ENCODE measurements at places on chromosomes 4 and X.

- DNase-seq = no peak
Observed at GRCh38 chrX:139600105-139600504, 69.6 kb downstream of the F9 start.

- no peak for DNase-seq
Observed at GRCh38 chrX:113473418-113473817, 632.8 kb upstream of the AMOT start.

GRCh38 chr4:154732669-154733068 is 11.1 kb upstream of the LRAT start:
- no peak for DNase-seq

DNA sequence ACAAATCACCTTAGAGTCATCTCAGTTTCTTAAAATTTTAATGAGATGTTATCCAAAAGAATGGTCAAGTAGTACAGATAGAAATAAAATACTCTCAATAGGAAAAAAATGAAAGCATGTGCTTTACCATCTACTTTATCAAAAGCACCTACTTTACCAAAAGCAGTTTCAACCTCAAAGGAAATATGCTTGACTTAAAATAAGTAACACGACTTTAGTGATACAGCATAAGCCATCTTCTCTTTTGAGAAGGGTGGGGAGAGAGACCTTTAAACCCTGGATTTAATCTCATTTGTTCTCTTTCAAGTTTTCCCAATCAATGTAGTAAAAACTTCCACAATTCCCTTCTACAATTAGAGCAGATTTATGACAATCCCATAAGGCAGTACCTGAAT is 26.5 kb downstream of the OTUD4 start:
- DNase-seq = no peak

DNA sequence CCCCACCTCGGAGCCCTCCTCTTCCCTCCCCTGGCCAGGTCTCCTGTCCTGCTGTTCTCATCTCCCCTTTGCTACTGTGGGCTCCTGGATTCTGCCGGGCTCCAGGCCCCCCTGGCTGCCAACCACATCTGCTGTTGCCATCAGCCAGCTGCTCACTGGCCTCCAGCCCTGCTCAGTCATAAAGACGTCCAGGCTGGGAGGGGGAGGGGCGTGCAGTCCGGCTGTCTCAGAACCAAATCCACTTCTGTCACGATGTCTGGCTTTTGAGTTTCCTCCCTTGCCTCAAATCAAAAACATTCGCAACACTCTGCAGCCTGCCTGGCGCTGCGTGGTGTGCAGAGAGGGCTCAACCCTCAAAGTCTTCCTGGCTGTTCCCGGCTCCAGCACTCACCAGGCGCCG is 7.1 kb downstream of the RASL11B start:
- DNase-seq = no peak

GRCh38 chr4:104915373-104915772 is 231.3 kb upstream of the TET2 start:
- no peak for DNase-seq

DNA sequence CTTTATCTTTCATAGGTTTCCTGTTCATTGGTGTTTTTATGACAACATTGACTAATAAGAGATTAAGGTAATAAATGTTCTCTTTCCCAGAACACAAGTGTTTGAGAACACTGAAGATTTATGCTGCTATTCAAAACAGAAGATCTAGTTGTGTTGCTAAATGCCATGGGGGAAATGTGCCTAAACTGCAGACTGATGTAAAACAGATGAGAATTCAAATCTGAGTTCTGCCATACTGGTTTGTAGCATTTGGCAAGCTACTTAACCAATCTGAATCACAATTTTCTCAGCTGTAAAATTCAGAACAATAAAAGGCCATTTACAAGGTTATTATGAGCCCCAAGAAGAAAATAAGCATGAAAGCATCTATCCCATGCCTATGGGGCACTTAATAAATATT is 2.3 kb downstream of the SLC10A6 start:
- DNase-seq = no peak

DNA sequence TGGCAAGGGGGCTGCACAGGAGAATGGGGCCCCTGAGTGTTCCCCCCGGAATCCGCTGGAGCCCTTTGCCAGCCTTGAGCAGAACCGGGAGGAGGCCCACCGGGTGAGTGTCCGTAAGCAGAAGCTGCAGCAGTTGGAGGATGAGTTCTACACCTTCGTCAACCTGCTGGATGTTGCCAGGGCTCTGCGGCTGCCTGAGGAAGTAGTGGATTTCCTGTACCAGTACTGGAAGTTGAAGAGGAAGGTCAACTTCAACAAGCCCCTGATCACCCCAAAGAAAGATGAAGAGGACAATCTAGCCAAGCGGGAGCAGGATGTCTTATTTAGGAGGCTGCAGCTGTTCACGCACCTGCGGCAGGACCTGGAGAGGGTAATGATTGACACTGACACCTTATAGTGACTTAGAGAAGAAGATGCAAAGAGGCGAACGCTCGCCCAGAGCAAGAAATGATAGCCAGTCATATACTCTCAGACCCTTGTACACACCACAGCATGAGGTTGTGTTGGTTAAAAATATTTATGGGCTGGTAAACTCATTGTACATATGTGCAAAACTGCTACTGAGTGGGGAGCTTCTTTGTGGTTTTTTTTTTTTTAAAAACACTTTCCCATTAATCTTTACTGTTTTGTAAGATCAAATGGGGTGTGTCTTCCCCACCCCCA is 52.5 kb downstream of the JADE1 start:
- DNase-seq = peak; percentile 16

DNA sequence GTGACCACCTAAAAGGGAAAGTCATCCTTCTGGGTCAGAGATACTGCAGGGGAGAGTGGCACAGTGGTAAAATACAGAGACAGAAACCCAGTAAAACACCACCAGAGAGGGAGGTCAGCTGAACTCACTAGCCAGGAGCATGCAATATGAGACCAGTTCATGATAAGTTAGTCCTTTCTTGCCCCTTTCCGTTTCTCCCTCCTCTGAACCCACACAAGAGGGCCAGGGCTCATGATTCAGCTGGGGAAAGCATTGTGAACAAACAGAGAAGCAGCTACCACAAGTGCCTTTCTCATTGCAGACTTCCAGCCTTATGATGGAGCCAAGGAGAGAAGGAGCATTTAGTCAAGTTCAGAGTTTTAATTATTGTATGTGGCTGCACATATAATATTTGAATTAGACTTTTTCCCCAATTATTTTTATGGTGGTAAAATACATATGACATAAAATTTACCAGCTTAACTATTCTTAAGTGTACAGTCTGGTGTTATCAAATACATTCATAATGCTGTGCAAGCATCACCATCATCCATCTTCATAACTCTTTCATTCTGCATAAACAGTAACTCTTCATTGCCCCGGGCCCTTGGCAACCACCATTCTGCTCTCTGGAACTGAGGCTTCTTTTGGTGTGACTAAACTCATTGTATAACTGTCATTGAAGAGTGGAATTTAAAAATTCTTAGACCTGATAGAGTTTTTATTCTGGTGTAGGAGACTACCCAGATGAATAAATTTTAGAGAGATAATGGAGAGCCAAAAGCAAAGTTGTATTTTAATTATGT is 114.6 kb downstream of the DDIT4L start:
- no peak for DNase-seq

GRCh38 chr4:7147661-7148310 is 44.6 kb upstream of the SORCS2 start:
- no peak for DNase-seq

GRCh38 chr4:8854016-8854415 is 17.6 kb downstream of the HMX1 start:
- DNase-seq = no peak

DNA sequence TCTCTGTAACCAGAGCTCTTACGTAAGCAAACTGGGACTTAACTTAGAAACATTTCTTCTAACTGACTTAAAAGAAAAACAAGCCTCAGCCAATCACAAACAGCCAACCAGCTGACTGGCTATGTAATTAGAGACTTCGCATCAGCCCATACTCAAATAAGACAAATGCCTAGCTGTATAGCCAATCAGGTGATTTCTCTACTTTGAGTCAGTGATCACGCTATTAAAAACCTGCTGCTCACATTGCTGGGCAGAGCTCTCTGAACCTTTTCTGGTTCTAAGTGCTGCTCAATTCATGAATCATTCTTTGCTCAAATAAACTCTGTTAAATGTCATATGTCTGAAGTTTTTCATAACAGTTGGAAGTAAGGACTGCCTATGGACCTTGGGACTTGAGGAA is 9.9 kb upstream of the SMIM10L2A start:
- no peak for DNase-seq

DNA sequence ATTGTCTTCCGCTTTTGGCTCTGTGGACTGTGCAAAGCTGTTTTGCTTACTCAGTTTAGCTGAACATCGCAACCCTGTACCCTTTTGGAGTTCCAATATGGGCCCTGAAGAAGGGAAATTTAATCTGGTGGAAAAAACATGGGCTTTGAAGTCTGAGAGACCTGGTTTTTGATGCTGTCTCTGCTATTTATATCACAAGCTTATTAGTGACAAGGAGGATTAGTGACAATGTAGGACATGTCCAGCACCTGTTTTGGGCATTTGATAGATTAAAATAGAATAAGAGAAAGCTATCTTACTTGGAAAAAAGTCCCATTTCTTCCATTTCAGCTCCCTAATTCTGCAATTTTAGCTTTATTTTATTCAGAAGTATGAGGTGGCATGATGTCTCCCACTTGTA is 417.3 kb downstream of the SPRY1 start:
- DNase-seq = no peak

DNA sequence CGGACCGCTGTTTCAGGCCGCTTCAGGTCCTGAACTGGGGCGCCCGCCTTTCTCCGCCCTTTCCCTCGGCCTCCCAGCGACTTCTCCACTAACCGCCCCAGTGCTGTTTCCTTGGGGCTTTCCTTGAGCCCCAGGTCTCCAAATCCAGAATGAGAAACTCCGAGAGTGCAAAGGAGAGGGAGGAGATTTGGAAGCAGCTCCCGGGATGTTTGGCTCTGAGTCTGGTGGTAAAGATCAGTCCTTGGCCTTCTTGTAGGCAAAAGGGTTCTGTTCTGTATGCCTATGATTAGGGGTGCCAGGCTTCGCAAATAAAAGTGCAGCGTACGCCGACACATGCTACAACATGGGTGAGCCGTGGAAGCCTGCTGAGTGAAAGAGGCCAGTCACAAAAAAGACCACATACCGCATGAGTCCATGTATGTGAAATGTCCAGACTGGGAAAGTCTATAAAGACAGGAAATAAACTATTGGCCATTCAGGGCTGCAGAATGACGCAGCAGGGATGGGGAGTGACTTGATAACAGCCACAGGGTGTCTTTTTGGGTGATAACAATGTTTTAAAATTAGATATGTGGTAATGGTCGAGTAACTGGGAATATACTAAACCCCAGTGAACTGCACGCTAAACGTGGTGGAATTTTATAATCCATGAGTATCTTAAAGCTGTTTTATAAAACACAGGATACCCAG is 99.8 kb downstream of the TRAPPC11 start:
- no peak for DNase-seq

- no peak for DNase-seq
Observed at GRCh38 chr4:182111586-182111985, 131.6 kb upstream of the TENM3 start.

- DNase-seq = no peak
Observed at GRCh38 chr4:180116840-180117239, 2126.4 kb upstream of the TENM3 start.

- DNase-seq = no peak
Observed at GRCh38 chr4:99857307-99857706, 36.9 kb downstream of the LAMTOR3 start.

- DNase-seq = peak; percentile 63
Observed at GRCh38 chrX:109472939-109473735, 8.7 kb downstream of the GUCY2F start.

DNA sequence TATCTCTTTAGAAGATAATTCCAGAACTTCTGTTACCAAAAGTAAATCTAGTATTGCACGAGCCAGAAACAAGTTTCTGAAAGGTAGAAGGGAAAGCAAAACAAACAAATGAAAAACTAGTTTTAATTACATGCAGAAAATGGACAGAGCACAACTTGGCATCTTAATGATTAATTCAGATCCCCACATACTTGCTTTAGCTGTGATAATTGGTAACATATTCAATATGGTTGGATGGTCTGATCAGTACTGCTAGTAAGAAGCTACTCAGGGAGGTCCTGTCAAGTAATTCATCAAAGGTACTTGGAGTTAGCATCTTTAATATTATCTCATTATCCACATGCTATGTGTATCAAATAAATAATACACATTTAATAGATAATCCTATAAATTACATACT is 204.3 kb downstream of the TRAM1L1 start:
- no peak for DNase-seq

- DNase-seq = peak; percentile 5
Observed at GRCh38 chr4:13102092-13102742, 381.9 kb downstream of the RAB28 start.

DNA sequence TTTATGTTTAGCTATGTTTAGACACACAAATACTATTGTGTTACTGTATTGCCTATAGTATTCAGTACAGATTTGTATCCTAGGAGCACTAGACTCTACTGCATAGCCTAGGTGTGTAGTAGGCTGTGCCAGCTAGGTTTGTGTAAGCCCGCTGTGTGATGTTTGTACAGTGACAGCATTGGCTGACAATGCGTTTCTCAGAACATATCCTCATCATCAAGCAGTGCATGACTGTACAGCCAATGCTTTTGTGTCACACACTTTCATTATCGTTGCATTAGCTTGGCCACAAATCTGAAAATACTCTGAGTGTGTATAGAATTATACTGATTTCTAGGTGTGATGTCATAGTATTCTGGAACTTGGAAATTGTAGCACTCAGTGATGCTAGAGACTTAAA is 63.4 kb downstream of the CLDN34 start:
- DNase-seq = no peak

DNA sequence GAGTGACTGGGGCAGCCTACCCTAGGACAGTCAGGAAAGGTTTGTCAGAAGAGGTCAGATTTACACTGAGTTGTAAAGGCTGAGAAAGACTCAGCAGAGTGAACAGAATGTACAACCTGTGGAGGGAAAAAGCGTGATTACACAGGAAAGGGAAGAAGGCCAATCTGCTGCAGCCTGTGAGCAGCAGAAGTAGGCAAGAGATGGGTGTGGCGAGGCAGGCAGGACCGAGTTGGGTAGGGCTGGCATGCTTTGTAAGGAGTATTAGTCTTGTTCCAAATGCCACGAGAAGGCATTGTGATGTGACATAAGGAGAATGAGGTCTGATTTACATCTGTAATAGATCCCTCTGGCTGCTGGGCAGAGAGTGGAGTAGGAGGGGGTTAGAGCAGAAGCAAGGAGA is 12.6 kb downstream of the SGMS2 start:
- DNase-seq = no peak

- no peak for DNase-seq
Observed at GRCh38 chr4:77201343-77201742, 44.3 kb downstream of the CCNG2 start.

DNA sequence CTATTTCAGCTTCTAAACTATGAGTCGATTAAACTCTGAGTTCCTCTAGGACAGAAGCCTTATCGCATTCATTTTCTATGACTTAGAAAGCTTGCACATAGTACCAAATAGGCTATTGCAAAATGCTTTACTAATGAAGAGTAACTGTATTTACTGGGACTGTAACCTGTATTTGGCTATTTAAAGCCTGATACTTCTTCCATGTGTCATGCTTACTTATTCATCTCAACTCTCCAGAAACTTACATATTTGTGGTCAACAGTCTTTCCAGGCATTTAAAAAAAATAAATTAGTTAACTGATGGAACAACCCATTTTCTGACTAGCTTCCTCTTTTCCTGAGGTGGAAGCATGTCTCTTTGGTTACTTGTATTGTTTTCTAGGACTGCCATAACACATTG is 467.9 kb downstream of the PCDH11X start:
- no peak for DNase-seq

Data from activated CD8-positive, alpha-beta T cell treated with anti-CD3 and anti-CD28 coated beads for 36 hours (primary cell).